Spinal cord (tissue), 10 donors: ENCODE measurements at places on chromosomes 12 and 14. TPM values are rescaled to one million over a fixed set of nuclear protein-coding genes. Genes with fewer than 3 reads are reported as not detected.

HOXC12 gene
- not detected for total RNA-seq

KRT3 gene
- 0.10 TPM for total RNA-seq

USP44 gene
- total RNA-seq = 1.3 TPM

SERPINA5 gene
- 0.89 TPM for total RNA-seq

LTBP2 gene
- 23.9 TPM for total RNA-seq

DIO2 gene
- 9.0 TPM for total RNA-seq

LRFN5 gene
- total RNA-seq = 72.4 TPM
